Aorta (tissue), 5 donors: ENCODE measurements at places on chromosomes 13 and 19. TPM values are rescaled to one million over a fixed set of nuclear protein-coding genes. Genes with fewer than 3 reads are reported as not detected.

The ZNF419 gene
- 6.1 TPM for total RNA-seq

GRCh38 chr13:32299893-32300292 is 15.3 kb downstream of the ZAR1L start:
- no peaks in the 10 kb centered on the region for H3K27me3 ChIP-seq

DNA sequence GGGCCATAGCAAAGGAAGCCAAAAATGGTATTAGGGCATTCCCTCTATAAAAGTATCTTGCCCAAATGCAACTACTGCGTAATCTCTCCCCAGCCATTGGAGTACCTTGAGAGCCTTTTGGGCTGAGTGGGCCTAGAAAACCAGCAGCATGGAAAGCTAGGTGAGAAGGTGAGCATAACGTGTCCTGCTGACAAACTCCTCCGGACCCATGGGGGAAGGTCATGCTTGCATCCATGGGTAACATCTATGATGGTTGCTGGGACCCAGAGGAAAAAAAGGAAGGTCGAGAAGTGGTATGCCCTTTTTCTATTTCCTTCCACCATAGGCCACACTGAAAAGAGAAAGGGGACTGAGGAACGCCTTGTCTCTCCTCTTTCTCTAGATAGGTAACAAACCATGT is 57.4 kb downstream of the ZNF728 start:
- H3K27me3 ChIP-seq, result no peaks in the 10 kb centered on the region
- no peaks in the 10 kb centered on the region for H3K4me1 ChIP-seq
- H3K27ac ChIP-seq, result no peak overlapping the region
- H3K36me3 ChIP-seq, result no peaks in the 10 kb centered on the region
- no peak for DNase-seq
- no peak overlapping the region for H3K4me3 ChIP-seq

DNA sequence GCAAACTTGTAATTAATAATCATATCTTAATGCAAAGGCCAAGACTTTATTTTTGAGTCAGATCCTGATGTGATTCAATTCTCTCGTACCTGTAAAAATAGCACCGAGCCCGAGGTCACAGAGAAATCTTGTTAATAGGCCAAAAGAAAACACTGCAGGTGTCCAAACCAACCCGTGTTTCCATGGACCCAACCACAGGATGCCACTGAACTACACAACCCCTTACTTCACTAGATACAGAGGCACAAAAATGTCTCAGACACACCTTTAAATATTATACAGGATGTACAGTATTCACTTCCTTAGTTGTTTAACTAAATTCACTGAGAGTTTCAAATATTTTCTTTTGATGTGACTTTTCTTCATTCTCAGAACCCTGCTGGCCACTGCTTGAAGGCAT is 530.9 kb downstream of the MYO16 start:
- no peak overlapping the region for H3K4me3 ChIP-seq
- peaks cover 5% of the 10 kb centered on the region for H3K4me1 ChIP-seq
- no peaks in the 10 kb centered on the region for H3K27me3 ChIP-seq
- DNase-seq, result no peak
- H3K36me3 ChIP-seq, result no peaks in the 10 kb centered on the region

- H3K36me3 ChIP-seq, result no peaks in the 10 kb centered on the region
- H3K27ac ChIP-seq, result no peak overlapping the region
- H3K4me1 ChIP-seq, result no peaks in the 10 kb centered on the region
- no peaks in the 10 kb centered on the region for H3K27me3 ChIP-seq
- DNase-seq, result no peak
These were observed 1573.3 kb downstream of the PCDH9 start for GRCh38 chr13:65656740-65657329.

- no peak for DNase-seq
- H3K27ac ChIP-seq, result no peak overlapping the region
- H3K4me3 ChIP-seq, result no peak overlapping the region
- H3K27me3 ChIP-seq, result no peaks in the 10 kb centered on the region
These were observed 32.9 kb downstream of the ZDHHC20 start for GRCh38 chr13:21426238-21426637.

DNA sequence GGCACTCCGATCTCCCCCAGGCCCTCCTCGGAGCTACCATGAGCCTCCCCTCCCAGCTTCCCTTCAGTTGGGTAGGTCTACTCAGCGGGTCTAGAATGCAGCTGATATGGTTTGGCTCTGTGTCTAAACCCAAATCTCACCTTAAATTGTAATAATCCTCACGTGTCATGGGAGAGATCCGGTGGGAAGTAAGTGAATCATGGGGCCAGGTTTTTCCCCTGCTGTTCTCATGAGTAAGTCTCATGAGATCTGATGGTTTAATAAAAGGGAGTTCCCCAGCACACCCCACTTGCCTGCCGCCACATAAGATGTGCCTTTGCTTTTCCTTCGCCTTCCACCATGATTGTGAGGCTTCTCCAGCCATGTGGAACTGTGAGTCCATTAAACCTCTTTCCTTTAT is 14.5 kb upstream of the DOCK9 start:
- no peaks in the 10 kb centered on the region for H3K27me3 ChIP-seq
- no peaks in the 10 kb centered on the region for H3K4me1 ChIP-seq
- no peak for DNase-seq
- no peak overlapping the region for H3K27ac ChIP-seq
